ENCODE measurements at places on chromosomes 6 and 20.

DNA sequence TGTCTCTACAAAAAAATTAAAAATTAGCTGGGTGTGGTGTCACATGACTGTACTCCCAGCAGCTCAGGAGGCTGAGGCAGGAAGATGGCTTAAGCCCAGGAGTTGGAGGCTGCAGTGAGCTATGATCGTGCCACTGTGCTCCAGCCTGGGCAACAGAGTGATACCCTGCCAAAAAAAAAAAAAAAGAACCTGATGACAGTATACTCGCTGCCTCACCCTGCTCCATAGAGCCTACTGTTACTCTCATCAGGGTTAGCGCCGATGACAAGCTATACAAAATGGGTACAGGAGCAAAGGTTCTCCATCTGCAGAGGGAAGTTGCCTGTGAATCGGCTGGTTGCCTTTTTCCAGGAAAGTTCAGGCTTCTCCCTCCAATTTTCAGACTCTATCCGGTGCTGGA lies 53.4 kb downstream of the GMPR start:
- no peak for DNase-seq

DNA sequence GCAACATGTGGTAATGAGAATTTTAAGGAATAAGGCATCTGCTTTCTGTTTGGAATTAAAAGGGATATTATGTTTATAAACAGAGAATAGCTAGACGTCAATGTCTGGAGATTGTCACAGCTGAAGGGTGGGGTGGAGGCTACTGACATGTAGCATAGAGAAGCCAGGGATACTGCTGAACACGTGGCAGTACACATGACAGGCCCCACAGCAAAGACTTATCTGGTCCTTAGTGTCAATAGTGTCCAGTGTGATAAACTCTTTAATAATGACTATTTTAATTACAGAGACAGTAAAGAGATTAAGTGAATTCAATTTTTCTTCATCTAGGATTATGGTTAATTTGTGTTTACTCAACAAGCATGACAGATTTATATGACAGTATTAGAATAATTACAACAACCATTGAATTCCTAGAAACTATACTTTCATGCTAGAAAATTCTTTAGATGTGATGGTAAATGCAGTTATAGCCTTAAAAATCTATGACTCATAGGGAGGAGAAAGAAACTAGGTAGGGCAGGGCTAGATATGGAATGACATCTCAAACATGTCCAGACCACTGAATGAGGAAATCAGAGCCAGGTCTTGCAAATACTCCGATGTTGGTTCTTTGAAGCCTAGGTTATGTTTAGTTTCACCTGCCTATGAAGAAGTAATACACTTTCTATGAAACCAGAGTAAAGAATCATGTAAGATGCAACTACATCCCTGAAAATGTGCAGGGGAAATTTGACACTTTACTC lies 399.5 kb downstream of the PHF3 start:
- no peak for DNase-seq

GRCh38 chr6:19309661-19310060 lies 527.5 kb upstream of the ID4 start:
- DNase-seq = no peak

GRCh38 chr6:52364480-52365166 lies 2.7 kb downstream of the PAQR8 start:
- no peak for DNase-seq

DNA sequence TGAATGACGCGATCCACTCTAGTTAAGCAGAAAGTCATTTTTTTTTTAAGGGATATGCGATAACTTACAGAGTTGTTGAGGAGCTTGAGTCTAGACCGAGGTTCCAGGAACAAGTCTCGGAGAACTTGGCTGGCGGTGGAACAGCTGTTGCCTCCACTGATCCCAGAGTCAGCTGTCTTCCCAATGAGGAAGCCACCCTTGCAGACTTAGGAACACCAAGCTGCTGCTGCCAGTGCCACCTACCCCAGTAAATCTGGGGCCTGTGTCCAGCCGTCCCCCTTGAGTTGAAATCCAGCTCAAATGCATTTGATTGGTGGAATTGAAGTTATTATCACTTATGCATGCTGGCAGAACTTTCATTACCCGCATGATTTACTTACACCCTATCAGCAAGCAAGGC lies 6.7 kb downstream of the PFDN4 start:
- DNase-seq = no peak

DNA sequence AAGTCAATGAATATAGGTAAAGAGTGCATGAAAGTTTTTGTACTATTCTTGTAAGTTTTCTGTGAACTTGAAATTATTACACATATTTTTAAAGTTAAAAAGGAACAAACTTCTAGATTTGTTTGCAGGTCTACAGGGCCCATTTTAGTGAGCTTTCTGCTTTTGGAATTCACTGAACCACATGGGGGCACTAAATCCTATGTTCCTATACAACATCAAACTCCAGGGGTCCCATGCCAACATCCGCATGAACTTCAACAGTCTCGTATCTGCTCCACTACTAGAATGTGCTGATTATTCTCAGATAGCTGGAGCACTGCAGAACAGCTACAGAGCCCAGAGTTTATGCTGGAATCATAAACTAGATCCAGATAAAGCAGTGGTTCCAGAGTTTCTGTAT lies 347.9 kb upstream of the SPTLC3 start:
- no peak for DNase-seq

- DNase-seq = peak; percentile 26
Observed at GRCh38 chr20:17845701-17846475, 122.7 kb downstream of the SNX5 start.

DNA sequence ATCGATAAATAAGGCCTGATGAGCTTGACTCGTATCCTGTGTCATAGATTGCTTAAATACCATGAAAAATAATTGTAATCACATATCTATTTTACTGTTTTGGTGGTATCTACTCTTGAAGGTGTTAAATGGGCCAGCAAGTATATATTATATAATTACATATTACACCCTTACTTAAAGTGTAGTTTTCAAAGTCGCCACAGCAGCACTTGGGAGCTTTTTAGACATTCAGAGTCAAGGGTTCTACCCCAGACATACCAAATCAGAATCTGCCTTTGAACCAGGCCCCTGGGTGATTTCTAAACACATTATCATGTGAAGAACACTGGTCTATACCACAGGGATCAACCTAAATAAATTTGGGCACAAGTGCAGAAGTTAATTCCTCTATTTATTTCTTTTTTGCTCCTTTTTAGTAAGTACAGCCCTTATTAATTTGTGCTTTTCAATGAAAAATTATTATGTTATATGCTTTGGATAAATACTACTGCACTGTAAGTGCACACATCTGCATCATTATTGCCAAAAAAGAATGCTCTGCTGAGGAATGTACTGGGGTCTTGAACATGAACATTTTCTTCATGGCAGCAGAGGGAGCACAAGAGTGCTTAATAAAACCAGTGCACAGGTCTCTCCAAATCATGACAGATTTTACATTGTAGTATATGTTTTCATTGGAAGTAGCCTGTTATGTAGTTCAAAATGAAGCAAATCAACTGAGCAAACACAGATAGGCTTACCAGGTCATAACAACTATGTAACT lies 3.1 kb upstream of the ATXN1 start:
- DNase-seq = no peak

DNA sequence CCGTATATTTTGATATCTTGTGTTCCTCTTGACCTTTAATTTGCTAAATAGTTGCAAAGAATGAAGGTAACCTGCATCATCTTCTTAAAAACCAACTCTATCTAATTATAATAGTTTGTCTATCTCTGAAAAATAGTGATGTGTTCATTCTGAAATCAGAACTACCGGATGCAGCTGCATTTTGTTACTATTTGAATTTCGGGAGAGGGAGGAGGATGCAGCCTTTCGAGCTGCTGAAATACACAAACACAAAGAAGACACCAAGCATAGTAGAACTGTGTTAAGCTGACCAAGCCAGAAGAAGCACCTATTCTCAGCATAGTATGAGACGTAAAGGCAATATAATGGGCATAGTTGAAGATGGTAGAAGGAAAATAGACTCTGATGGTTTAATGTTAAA lies 33.1 kb downstream of the PTPN1 start:
- DNase-seq = no peak

DNA sequence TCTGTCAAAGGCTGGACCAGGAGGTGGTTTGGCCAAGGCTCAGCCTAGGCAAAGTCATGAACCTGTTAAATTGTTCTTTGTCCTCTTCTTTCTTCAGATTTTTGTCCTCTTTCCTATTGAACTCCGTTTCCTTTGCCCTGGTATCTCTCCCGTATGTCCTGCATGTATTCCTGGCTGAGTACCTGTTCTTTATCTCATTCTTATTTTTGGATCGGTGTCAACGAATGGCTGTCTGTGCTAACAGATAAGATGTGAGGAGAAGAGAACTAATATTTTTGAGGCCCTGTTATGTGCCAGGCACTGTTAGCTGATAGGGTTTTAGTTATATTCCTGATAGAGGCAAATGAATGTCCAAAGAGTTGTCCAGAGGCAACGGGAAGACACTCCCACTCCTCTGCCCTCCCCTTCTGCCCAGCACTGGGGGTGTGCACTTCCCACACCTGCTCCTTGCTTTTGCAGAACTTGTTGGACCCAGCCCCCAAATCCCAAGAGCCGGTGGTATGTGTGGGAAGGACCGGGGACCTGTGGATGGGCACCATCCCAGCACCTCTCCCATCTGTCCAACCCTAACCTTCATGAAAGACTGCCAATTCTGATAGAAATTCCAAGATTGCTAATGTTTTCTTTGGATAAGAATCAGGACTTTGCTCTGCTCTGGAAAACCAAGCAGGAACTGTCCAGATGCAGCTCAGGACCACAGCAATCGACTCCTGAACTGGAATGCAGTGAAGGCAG lies 20.6 kb downstream of the MMP24OS start:
- DNase-seq = no peak

DNA sequence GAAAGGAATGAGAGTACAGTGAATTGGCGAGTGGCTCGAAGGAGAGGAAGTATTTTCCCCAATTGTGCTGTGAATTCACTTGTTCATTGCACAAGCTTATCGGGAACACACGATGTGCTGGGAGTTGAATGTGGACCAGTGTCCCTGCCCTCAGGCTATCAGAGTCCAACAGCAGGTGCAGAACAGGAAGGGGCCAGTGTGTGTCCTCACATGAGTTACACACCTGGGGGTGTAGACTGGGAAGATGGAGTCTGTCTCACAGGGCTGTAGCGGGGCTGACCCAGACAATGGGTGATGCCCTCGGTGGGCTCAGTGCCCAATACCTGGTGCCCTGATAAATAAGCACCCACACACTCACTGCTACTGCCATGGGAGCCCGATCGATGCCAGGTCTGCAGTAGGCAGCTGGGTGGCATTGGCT lies 14.4 kb downstream of the DUSP22 start:
- DNase-seq = no peak

GRCh38 chr6:64914124-64914523 lies 792.9 kb downstream of the EYS start:
- no peak for DNase-seq

DNA sequence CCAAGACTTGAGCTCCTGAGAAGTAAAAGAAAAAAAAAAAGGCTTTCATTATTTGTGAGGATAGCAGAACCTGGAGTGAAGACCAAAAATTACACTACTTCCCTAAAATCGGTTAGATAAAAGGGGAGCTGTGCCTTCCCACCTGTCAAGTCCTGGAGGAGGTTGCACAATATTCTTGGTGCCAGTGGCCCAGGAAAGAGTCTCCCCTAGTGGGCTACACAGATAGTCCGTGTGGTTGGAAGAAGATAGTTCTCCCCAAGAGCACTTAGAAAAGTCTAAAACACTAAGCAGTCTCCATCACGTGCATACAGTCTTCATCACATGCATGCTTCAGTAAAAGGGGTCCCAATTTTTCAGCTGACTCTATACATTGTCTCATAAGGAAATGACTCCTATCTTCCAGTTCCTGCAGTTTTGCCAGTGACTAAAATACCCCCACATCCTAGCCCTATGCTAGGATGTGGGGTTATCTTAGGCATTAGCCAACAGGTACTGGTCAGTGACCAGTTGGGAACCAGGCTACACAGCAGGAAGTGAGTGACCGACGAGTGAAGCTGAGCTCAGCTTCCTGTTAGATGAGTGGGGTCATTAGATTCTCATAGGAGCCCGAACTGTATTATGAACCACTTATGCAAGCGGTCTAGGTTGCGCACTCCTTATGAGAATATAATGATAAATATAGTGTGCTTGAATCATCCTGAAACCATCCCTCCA lies 199.5 kb upstream of the FAM83B start:
- no peak for DNase-seq

DNA sequence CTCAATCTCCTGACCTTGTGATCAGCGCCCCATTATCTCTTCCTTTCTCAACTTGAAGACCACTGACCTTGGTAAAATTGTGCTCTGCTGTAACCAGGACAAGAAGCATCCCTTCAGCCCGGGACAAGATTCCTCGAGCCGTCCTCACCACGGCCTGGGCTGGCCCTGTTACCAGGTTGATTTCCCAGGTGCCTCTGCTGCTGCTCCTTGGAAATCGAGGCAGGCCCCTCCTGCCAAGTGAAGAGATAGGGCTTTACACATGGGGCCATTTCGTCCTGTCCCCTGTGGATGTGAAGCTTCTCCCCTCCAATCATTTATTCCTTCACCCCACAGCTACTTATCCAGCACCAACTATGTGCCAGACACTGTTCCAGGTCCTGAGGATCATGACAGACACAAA lies 21.5 kb downstream of the RAB44 start:
- no peak for DNase-seq

GRCh38 chr6:144418959-144419545 lies 133.9 kb downstream of the UTRN start:
- no peak for DNase-seq

GRCh38 chr6:157898169-157898568 lies 75.1 kb downstream of the SNX9 start:
- no peak for DNase-seq

GRCh38 chr6:69542494-69542893 lies 254.3 kb downstream of the LMBRD1 start:
- no peak for DNase-seq

GRCh38 chr6:84967389-84967788 lies 203.0 kb upstream of the TBX18 start:
- peak; percentile 40 for DNase-seq

GRCh38 chr6:129440691-129441090 lies 269.3 kb downstream of the ARHGAP18 start:
- DNase-seq = peak; percentile 29

GRCh38 chr6:42742116-42742894 lies 3.6 kb downstream of the TBCC start:
- DNase-seq = no peak

GRCh38 chr20:13877793-13878192 lies 93.0 kb downstream of the NDUFAF5 start:
- DNase-seq = peak; percentile 12

GRCh38 chr6:118748311-118749062 lies 97.1 kb upstream of the CEP85L start:
- peak; percentile 88 for DNase-seq

- DNase-seq = no peak
Observed at GRCh38 chr6:125528621-125529041, 220.8 kb upstream of the HEY2 start.

- peak; percentile 60 for DNase-seq
Observed at GRCh38 chr6:41780551-41781365, at the start of gene PRICKLE4. Gene PRICKLE4, plus strand, starts transcription at chr6:41780782. Its CDS starts 2,692 bp downstream, at chr6:41783474.

- no peak for DNase-seq
Observed at GRCh38 chr6:128461501-128461900, 58.9 kb downstream of the PTPRK start.
